Stimulated activated naive CD8-positive, alpha-beta T cell treated with anti-CD3 and anti-CD28 coated beads, Interleukin-15, amount 100 ng/mL, for 72 hours (primary cell): ENCODE measurements at places on chromosomes 11 and 22.

- no peak for DNase-seq
Observed at GRCh38 chr11:72840780-72841179, 26.6 kb downstream of the ATG16L2 start.

- DNase-seq, result no peak
Observed at GRCh38 chr22:30411780-30412179, 13.8 kb upstream of the MTFP1 start.

DNA sequence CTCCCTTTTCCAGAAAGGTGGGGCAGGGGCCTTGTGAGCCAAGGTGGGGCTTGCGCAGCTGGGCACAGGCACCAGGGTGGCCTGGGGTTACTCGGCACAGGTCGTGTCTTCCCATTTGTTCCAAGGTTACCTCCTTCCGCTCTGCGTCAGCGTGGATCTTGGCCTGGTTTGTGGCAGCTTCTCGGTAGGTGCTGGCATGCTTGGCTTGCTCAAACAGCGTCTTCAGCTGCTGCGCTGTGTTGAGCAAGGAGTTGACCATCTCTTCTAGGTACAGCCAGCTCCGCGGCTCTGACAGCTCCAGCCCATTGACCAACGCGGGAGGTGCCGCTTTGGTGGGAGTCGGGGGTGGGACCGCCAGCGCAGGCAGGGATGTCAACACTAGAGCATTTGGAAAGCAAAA is 20.6 kb downstream of the DEAF1 start:
- DNase-seq, result no peak

- no peak for DNase-seq
Observed at GRCh38 chr11:9838961-9839360, 175.1 kb downstream of the SWAP70 start.

DNA sequence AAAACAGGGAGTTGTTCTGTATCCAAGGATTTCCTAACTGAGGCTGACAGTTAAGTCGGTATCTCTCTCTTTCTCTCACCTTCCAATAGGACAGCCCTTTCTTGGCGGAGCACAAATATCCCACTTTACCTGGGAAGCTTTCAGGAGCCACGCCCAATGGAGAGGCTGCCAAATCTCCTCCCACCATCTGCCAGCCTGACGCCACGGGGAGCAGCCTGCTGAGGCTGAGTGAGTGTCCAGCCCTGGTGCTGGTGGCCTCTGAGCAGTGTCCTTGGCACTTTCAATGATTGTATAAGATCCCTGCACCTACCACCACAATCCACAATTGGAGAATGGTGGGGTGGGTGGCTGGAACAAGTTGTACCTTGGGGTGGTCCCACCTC is 33.7 kb downstream of the CYB5R2 start:
- DNase-seq, result no peak

DNA sequence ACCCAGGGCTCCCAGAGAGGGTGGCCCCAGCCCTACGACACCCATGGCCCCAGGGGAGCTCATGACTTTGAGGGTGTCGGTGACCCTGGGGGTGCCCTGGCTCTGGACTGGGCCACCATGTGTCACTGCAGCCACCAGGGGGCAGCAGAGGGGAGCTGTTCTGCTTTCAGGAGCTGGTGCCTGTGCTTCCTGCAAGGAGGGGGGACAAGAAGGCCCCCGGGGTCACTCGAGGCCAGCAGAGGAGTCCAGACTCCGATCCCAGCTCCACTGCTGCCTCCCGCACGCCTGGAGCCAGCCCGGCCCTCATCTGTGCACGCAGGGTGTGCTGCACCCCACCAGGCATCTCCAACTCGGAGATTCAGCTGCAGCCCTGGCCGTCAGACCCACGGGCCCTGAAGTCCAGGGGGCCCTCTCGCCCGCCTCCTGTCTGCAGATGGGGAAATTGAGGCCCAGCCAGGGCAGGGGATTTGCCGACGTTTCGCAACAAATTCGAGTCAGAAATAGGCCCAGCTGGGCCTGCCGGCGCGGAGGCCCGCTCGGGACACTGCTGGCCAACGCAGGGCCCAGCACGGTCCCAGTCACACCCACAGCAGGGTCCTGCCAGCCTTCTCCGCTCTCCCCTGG is 29.5 kb upstream of the WNT7B start:
- DNase-seq, result peak; percentile 84

DNA sequence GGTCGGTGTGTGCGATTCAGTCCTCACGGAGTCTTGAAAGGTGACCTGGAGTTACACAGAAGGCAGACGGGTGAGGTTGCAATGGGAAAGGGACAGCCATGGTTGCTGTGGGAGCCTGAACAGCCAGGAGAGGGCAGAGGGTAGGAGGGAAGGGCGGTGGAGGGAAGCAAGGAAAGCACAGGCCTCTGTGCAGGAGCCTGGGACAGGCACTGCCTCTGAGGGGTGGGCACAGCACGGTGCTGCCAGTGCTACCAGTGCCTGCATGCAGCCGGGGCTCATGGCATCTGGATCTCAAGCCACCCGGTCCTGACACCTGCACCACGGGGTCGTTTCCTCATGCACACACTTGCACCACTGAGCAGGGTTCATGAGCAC is 401.0 kb downstream of the TBC1D22A start:
- no peak for DNase-seq

DNA sequence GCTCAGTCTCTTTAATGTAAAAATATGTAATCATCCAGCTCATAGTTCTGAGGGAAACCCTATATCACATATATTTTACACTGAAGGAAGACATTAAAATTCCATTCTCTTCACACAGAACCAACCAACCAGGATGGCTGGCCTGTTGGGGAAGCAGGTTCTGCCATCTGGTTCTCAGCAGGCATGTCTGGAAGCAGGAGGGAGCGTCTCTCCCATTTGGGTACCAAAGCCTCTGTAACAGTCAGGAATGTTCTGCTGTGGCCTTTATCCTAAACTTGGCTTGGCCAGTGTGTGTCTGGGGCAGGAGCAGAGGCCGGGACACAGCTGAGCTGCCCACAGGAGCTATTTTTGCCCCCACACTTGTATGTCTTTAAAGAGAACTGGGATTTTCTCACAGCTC is 29.2 kb downstream of the SGSM3 start:
- no peak for DNase-seq

DNA sequence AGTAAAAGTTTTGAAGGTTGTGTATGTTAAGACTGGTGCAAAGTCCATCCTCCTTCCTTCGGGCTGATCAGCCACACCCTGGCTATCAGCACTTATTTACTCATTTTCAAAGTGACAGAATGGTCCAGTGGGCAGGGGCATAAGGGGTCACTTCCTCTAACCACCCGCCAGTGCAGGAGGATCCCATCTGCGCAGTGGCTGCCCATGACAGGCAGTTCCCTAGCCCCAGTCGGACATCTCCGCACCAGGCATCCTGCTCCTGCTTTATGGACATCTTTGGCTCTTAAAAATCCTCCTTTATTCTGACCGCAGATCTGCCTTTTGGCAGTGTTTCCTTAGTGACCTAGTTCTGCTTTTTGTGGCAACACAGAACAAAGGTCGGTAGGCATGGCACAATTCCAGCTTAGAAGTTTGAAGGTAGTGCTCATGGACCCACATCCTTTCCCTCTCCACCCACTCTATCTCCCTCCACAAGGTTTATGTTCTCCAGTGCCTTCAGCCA is 55.9 kb downstream of the BMAL1 start:
- no peak for DNase-seq

DNA sequence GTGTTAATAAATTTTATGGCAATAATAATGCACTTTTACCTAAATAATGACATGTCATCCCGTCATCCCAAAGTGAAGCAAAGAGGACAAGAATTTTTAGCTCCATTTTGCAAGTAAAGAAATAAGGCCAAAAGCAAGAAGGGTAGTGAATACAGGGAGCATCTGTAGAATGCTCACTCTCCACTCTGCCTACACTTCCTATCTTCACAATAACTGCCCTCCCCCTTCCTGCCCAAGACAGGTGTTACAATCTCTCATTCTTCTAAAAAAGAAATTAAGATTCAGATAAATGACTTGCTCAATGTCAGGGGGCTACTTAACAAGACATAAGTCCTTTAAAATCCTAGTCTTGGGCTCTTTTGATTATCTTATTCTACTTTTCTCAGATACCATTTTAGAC is 8.9 kb downstream of the RDX start:
- DNase-seq, result no peak

DNA sequence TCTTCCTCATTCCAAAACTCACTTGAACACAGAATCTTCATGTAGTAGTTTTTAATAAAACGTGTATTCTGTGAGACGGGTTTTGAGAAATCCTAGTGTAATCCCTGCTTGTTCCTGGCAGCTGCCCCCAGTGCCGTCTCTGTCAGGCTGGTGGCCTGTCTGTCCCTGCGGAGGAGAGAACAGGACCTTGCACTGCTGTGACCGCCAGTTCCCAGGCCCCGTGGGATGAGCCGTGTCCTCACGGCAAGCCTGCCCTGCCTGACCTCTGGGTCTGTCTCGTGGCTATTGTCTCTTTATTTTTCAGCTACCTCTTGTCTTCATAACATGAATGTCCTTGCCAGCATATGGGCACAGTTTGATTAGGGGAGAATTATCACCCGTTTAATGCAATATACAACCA is 535.5 kb upstream of the B3GAT1 start:
- DNase-seq, result no peak

DNA sequence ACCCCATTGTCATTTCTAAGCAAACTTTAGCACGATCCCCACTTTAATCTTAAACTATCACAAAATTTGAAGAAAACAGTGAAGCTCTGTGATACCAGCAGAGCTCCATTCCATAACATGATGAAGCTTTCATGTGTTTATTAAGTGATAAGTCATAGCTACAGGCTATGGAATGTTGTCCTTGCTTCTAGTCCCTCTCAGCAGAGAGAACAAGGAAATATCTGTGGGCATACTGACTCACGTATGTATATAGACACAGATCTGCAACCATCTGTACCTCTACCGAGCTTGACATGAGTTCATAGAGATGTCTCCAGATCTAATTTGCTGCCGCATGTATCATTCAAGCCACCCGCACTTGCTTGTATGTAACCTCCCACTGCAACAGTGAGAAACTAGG is 588.9 kb downstream of the ETS1 start:
- no peak for DNase-seq

GRCh38 chr11:96707273-96707672 is 317.5 kb downstream of the JRKL start:
- DNase-seq, result no peak

- DNase-seq, result no peak
Observed at GRCh38 chr11:102064316-102064715, 17.1 kb downstream of the CFAP300 start.

GRCh38 chr11:130785380-130786116 is 130.7 kb downstream of the SNX19 start:
- no peak for DNase-seq

DNA sequence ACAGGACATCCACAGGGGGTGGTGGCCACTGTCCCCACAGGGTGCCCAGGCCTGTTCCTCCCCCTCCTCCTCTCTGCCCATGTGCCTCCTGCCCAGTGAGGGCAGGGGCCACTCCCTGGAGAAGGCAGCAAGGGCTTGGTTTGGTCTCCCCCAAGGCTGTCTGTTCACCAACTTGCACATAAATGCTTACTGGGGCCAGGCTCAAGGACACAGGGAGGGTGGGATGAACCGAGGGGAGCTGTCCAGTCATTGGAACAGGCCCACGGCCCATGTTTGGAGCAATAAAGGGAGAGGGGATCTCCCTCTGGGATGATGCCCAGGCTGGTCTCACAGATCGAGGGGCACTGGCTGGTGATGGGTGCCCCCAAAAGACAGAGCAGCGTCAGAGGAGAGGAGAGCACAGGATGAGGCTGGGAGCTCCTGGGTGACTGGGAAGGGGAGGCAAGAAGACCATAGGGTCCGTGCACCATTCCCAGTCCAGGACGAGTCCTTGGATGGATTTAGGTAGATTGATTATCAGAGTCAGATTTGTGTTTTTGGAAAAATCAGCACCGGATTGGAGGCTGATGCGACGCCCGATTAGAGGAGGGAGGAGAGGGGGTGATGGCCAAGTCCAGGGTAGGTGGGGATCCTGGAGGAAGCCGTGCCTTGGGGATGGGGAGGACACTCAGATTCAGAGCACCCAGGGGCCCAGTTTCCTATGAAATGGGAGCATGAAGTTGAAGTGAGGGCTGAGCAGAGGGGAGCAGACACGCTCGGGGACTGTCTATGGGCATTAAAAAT is 1.1 kb downstream of the IGLL5 start:
- DNase-seq, result no peak

- no peak for DNase-seq
Observed at GRCh38 chr11:96306933-96307775, 35.8 kb downstream of the MAML2 start.

DNA sequence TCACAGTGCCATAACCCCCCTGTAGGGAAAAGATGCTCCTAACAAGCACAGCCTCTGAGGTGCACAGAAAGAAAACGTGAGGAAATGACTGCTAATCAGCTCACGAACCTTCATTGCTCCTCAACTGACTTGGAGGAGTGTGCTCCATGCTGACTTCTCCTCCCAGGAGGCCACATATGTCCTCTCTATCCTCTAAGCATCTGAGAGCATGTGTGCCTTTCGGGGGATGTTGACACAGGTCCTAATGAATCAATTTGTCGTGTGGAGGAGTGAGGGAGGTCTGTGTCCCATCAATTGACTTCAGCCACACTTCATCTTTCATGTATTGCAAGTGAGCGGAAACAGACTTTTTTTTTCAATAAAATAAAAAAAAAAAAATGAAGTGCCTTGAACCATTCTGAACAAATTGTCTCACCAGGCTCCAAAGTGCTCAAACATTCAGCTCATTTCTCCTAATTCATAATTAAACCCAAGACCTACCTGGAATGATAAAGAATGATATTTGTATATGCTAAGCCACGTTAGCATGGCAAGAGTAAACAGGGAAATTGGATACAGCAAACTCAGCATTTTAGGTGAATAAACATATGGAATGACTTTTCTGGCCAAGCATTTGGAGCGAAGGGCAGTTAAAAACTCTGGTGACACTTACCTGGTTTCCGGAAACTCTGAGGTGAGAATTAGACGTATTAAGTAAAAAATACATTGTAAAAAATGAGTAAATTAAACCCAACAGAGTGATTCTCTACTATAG is 317.6 kb upstream of the FAT3 start:
- DNase-seq, result no peak

- no peak for DNase-seq
Observed at GRCh38 chr11:68439355-68440065, 21.0 kb upstream of the PPP6R3 start.

- no peak for DNase-seq
Observed at GRCh38 chr11:25159341-25159740, 662.5 kb downstream of the LUZP2 start.

DNA sequence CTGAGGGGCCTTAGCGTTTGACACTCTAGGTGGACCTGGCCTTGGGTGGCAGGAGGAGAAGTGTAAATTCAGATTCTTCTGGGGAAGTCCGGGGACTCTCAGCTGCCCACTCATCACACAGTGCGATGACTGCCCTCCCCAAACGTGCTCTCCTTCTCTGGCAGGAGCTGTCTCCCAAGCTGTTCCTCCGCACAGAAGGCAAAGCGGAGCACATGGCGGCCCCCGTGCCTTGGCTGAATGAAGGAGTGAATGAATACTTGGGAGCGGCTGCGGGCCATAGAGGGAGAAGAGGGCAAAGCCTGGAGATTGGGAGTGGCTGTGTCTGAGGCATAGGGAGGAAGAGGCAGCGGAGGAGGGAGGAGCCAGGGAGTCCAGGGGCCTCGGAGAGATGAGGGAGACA is 6.9 kb upstream of the NAA40 start:
- DNase-seq, result no peak

DNA sequence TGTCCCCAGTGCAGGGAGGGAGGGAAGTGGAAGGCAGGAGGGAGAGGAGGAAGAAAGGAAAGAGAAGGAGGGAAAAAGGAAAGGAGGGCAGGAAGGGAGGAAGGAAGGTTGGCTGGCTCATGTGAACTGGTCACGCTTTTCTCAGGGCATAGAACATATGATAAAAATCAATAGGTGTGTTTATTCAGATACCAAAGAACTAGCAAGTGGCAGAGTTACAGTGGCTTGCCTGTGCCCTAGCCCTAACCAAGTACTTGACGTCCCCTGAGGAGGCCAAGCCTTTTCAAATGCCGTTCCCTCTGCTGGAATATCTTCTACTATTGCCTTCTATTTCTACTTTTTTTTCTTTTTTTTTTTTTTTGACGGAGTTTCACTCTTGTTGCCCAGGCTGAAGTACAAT is 33.5 kb downstream of the CHRDL2 start:
- no peak for DNase-seq
